ENCODE measurements at places on chromosomes 4 and X.

DNA sequence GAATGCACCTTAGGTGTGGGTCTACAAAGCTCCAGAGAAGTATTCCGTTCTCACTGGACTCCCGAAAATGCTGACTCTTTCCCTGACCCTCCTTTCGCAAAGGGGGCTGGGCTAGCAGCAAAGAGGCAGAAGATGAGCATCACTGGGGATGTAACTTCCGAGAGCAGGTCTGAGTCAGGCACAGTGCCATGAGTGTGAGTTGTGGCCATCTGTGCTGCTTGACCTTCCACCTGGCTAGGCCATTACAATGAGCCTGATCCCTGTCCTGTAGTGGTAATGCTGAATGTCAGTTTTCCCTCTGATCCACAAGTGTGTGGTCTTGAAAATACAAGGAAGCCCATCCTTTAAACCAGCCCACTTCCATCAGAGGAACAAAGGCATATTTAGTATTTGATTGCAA, 479.4 kb downstream of the AFF2 start:
- no peak for DNase-seq

DNA sequence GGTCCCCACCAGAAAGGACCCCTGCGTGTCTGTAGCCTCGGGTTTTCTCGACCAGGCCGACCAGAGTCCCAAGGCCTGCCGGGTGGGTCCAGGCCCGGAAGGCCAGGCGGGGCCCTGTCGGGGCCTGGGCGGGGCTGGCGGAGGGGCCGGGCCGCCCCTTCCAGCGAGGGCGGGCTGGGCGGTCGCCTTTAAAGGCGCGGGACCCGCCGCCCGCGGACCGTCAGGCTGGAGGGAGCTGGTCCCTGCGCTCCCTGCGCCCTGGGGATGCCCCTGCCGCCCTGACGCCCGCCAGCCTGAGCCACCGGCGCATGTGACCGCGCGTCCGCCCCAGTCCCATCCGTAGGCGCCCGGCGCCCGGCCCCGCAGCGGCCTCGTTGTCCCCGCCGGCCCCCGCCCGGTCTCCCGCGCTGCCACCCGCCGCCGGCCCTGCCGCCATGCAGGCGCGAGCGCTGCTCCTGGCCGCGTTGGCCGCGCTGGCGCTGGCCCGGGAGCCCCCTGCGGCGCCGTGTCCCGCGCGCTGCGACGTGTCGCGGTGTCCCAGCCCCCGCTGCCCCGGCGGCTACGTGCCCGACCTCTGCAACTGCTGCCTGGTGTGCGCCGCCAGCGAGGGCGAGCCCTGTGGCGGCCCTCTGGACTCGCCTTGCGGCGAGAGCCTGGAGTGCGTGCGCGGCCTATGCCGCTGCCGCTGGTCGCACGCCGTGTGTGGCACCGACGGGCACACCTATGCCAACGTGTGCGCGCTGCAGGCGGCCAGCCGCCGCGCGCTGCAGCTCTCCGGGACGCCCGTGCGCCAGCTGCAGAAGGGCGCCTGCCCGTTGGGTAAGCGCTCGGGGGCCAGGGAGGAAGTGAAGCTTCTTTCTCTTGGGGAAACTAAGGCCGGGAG, at the start of gene HTRA3:
Gene HTRA3, plus strand, starts transcription at position 220 of the 883 bp plus-strand sequence. Its CDS starts 215 bp downstream, at position 435.
- DNase-seq: no peak

- DNase-seq: no peak
These were observed 65.5 kb downstream of the FHDC1 start for GRCh38 chr4:153001626-153002025.

- DNase-seq: no peak
These were observed 259.7 kb downstream of the BMPR1B start for GRCh38 chr4:95017305-95018064.

DNA sequence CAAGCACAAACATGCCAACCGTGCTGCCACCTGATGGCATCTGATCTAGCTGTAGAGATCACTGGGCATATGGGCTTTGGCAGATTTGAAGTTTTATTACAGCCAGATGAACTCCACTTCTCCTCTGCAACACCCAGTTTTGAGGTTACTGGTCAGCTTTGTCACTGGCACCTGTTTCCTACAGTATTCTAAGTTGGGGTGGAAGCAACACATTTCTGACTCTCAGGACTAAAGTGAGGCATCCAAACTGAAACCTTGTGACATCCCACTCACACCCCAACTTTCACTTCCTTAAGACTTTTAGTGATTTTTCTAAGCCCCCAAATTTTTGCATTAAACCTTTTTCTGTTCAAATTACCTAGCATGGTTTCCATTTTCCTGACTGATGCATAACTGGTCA, 115.1 kb upstream of the PCDH18 start:
- DNase-seq: no peak

DNA sequence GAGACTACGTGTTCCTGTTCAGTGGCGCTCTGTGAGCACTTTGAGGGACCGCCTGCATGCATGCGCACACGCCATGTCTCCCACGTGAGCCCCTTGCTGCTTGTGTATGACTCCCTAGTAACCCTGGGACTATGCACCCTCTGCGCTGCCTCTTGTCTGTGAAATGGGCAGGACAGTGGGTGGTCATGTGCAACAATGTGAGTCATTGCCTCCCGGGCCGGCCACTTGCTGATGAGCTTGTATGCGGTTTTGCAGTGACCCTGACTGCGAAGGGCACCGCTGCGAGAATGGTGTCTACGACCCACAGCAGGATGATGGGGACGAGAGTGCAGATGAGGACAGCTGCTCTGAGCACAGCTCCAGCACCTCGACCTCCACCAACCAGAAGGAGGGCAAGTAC, 61.4 kb downstream of the TNIP2 start:
- DNase-seq: no peak

GRCh38 chr4:187128976-187129375, 405.3 kb upstream of the FAT1 start:
- DNase-seq: no peak

DNA sequence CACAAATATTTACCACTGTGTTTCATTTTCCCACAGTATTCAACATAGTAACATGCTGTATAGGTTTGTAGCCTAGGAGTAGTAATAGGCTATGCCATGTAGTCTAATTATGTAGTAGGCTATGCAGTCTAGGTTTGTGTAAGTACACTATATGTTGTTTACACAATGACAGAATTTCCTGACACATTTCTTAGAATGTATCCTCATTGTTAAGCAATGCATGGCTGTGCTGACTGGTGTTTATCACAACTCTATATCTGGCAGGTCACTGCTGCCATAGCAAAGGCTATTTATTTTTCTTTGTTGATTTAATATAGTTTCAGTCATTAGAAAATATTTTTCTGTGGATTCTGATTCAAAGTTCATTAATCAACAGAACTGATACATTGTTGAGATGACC, 108.3 kb upstream of the TEX13A start:
- no peak for DNase-seq

GRCh38 chrX:120794525-120794975, 81.1 kb downstream of the CT47B1 start:
- no peak for DNase-seq

DNA sequence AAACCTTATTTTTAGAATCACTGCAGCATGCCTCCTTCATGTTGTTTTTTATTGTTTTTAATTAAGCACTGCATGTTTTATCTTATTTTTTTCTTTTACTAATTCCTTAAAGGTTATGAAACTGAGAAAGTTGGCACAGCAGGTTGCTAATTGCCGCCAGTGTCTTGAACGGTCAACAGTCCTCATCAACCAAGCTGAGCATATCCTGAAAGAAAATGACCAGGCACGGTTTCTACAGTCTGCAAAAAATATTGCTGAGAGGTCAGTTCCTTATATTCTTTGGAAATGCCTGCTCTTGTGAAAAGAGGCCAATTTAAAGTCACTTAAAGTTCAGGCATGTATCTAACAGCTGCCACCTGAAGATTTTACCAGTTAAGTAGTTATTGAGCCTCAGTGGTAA, 76.8 kb downstream of the TEX13B start:
- DNase-seq: no peak

- no peak for DNase-seq
These were observed 74.3 kb upstream of the MSANTD1 start for GRCh38 chr4:3174371-3175338.

DNA sequence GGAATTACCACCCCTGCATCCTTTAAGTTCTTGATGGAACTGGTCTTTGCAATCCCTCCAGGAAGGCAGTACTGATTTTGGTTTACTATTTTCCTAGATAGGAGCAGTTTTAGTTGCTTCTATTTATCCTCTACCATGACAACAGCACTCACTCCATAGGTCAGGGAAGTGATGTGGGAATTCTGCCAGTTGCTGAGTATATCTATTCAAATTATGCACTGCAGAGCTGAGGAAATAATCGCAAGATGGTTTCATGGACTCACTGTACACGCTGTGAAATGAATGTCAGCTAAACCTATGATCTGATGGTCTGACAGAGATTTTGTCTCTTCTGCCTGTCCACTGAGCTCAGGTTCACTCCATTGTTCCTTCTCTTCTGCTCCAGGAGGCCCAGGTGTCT, 135.8 kb downstream of the FAAH2 start:
- no peak for DNase-seq

DNA sequence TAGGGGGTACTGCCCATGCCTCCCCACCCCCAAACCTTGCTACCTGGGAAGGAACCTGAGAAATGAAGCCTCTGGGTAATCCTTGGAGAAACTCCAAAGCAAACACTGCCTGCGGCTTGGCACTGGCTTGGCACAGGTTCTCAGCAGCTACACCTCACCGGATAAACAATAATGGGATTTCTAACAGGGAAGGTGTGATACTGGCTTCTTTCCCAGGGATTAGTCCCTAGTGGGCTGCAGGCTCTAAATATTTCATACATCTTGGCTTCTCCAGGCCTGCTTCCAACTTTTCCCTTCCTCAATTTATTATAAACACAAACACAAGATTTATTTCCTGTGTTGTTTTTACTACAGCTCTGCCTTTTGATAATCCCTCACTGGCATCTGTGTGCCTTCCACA, 12.5 kb downstream of the SEC24D start:
- no peak for DNase-seq

GRCh38 chr4:78424461-78424860, 127.1 kb upstream of the ANXA3 start:
- no peak for DNase-seq

DNA sequence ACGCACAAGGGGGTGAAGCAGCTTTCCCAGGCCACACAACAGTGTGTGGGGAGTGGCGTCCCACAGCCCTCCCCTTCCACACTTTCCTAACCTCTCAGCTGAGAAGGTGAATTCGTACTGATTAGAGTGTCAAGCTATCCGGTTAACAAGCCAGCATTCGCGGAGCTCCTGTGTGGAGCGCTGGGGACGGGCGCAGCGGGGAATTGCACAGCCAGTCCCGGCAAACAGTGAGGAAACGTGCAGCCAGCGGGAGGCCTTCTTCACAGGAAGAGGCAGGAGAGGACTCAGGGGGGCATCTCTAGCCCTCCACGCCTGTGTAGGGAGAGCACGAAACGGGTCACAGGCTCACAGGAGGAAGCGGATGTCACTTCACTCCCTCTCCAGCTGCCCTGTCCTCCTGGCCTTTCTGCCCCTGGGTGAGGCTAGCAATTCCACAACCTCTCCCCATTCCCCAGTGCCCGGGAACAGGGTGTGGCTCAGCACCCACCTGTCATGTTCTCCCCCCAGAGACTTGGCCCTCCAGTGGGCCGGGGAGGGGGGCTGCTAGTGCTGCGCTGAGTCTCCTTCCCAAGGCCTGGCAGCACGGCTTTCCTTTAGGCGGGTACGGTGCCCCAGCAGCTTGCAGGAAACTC, 117.3 kb downstream of the CPZ start:
- no peak for DNase-seq

DNA sequence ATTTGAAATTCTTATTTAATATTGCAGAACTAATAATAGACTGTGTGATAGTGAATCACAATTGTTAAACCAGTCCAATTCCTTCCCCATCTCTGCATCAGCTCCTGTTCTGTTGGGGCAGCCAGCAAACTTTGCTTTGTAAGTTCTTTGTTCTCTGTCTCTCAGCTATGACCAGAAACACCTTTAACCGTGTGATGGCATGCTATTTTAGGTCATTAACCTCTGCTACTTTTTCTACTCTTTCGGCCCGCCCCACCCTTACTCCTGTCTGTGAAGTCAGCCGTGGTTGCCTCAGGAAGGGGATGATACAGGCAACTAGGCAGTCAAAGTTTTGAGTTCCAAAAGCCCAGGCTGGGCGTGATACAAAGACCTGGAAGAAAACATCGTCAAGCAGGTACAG, 51.3 kb upstream of the EGFL6 start:
- DNase-seq: no peak

- DNase-seq: no peak
These were observed 252.8 kb downstream of the NAP1L3 start for GRCh38 chrX:93420525-93421082.

- no peak for DNase-seq
These were observed 507.4 kb downstream of the C4orf33 start for GRCh38 chr4:129603241-129603931.

All from stimulated activated CD4-positive, alpha-beta T cell treated with anti-CD3 and anti-CD28 coated beads, Interleukin-1b, Interleukin-23, amount 100 ng/mL, for 4 hours (primary cell).